ENCODE measurements at places on chromosomes 4 and X.

DNA sequence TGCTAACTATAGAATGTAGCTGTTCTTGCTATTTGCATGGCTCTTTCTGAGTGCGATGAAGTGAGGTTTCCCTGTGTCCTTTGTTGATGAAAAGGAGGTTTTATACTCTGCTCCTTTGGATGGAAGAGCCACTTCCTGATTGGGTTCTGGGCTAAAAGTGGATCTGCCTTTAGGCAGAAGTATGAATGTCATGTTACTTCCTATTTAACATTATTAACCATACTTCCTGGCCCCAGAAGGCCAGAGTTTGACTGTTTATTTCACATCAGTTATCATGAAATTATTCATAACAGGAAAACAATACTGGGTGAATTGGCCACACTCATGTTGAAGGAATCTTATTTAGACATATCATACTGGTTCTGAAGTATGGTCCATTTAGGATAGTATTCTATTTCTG is 386.2 kb downstream of the PCDH7 start:
- no peak for DNase-seq

DNA sequence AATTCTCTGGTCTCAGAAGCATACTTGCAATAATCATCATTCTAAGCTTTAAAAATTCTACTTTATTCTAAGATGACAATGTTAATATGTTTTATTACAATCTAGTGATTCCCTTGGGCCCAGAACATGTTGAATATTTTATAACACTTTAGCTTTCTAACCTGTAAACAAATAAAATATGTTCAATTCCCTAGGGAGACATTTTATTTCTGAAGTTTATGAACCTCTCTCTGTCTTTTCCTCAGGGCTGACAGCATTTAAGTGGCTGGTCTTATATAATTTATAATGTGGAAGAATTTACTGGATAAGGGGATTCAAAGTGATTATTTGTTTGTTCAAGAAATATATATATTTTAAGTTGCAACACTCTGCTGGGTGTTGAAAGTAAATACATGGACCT is 55.3 kb upstream of the NPFFR2 start:
- DNase-seq, result no peak

DNA sequence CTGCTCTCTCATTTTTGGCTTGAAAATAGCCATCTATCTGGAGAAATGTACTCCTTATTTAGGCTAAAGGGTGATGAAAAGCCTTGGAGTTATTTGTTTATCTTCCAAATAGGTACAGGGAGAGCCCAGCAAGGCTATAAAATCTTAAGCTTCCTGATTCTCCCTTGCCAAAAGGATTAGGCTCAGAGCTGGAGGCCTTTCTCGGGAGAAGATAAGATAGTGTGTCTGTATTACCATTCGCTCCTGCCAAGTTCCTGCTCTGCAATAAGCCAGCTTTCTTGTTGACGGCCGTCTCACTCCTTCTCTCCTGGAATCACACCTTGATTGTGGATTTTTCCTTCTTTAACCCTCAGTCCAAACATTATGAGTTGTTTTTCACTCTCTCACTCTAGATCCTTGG is 171.8 kb upstream of the TTC29 start:
- no peak for DNase-seq

DNA sequence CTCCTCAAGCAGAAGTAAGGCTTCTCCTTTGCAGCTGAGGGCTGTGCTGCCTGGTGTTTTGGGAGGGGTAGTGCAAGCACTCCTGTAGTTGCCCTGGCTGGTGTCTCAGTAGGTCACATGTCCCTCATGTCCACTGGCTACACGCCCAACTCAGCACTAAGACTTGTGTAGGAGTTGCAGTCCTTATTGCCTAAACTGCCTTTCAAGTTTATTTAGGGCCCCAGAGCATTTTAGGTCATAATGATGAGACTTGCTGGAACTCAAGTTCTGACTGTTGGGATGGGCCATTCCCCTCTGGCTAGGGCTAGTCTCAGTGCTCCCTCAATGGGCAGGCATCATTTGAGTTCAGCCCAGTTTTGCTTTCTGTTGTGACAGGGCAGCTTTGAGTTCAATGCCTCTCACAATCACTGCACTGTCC is 44.1 kb downstream of the PPM1K start:
- no peak for DNase-seq

GRCh38 chrX:40653535-40653934 is 6.2 kb upstream of the CXorf38 start:
- DNase-seq, result no peak

DNA sequence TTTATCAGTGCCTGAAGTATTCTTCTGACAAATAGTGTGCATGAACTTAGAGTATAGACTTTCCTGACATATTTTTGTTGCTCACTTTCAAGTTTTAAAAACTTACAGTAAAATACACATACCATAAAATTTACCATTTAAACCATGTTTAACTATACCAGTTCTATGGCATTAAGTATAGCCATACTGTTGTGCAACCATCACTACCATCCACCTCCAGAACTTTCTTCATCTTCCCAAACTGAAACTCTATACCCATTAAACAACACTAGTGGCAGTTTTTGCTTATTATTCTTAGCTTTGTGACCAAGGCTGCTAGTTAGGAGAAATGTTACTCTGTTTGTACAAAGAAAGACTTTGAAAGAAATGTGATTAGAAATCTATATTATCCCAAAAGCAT is 25.8 kb downstream of the ATP7A start:
- no peak for DNase-seq

DNA sequence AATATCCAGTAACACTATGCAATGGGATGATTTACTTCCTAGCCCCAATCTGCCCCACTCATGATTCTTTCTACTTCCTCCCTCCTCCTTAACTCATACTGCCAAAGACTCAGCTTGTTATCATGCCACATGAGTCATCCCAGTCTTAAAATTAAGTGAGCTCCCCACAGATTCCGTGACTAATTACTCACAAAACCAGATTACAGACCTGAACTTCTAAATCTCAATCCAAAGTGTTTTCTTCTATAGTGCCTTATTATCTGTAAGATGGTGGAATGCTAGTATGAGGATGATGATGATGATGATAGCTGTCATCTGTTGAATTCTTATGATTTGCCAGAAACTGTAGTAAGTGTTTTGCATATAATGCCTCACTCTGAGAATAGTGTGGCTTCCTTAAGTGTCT is 27.7 kb upstream of the GPC3 start:
- DNase-seq, result no peak

GRCh38 chr4:154158361-154159155 is 333.0 kb downstream of the DCHS2 start:
- DNase-seq, result no peak

- DNase-seq, result no peak
Measured at GRCh38 chr4:3858046-3858730, 92.0 kb downstream of the ADRA2C start.

GRCh38 chr4:169976951-169977350 is 49.2 kb downstream of the MFAP3L start:
- DNase-seq, result no peak

GRCh38 chrX:136863826-136864225 is 16.7 kb downstream of the RBMX start:
- no peak for DNase-seq

GRCh38 chrX:100600758-100601157 is 16.0 kb downstream of the TNMD start:
- DNase-seq, result no peak

DNA sequence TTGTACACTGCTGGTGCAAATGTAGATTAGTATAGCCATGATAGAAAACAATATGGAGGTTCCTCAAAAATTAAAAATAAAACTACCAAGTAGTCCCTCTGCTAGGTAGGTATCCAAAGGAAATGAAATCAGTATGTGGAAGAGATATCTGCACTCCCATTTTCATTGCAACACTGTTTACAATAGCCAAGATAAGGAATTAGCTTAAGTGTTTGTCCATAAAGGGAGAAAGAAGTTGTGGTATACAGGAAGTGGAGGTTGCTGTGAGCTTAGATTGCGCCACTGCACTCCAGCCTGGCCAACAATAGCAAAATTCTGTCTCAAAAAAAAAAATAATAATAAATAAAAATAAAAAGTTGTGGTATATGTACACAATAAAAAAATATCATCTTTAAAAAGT is 325.0 kb upstream of the EMCN start:
- DNase-seq, result no peak

GRCh38 chr4:184850431-184851199 is 24.8 kb upstream of the ACSL1 start:
- DNase-seq, result no peak

DNA sequence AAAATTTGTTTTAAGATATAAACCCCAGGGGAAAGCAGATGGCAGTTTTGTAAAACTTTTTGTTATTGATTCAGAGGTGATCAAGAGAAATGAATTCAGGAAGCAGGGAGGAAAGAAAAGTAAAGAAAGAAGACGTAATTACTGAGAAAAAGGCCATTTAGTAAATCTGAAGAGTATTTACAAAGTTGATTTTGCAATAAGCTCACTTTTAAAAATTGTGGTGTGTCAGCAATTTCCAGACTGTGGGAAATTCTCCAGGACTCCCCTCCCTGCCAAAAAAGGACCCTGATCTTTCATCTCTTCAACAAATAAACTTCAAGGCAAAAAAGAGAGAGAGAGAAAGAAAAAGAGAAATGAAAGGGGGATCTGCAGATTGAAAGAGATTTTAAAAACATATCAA is 36.6 kb downstream of the PCYT1B start:
- no peak for DNase-seq

- no peak for DNase-seq
Measured at GRCh38 chr4:152382057-152382785, 153.7 kb downstream of the FBXW7 start.

GRCh38 chr4:47744253-47744652 is 93.6 kb downstream of the CORIN start:
- no peak for DNase-seq

GRCh38 chr4:44493924-44494323 is 45.3 kb upstream of the KCTD8 start:
- DNase-seq, result no peak

DNA sequence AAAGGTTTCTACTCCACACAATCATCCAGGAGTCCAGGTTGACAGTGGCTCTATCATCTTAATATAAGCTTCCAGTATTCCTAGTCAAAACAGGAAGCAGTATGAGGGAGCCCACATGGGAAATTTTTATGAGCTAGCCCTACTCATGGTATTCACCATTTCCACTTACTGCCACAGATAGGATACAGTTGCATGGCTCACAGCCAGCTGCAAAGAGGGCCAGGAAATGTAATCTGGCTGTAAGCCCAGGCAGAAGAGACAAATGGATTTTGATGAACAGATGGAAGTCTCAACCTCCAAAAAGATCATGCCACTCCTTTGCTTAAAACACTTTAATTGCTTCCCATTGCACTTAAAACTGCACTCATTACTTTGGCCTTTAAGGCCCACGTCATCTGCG is 150.6 kb downstream of the ADAMTS3 start:
- no peak for DNase-seq

GRCh38 chr4:60656171-60656570 is 544.0 kb upstream of the ADGRL3 start:
- no peak for DNase-seq

DNA sequence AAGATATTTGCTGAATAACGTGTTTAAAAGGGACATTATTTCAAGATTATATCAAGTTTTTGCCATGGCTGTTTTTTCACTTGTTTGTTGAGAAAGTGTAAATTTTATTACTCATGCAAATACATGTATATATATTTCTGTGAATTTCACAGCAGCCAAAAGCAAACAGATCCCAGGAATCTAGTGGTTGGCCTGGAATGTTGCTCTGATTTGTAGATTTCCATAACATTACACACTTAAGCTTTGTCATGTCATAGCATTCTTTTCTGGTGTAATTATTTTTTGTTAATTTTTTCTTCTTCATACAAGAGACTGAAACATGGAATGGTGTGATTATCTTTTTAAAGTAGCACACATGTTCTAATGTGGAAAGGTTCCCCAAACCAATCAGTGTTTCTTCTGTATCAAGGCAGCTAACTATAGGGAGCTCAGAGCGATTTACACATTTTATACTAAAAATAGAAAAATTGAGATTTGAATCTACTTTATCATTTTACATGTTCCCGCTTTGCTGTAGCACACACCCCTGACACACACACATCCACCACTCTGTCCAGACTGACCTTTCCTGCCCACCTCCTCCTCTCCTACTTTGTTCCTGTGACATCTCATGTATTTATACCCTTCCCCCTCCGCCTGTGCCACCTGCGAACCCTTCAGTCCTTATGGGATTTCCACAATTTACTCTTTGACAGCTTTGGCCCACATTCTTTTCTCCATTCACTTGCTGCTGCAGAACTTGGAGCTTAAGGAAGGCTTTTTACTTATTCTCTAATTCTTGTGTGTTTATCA is 20.3 kb downstream of the RUFY3 start:
- DNase-seq, result no peak

GRCh38 chr4:16672421-16672820 is 226.0 kb downstream of the LDB2 start:
- no peak for DNase-seq

DNA sequence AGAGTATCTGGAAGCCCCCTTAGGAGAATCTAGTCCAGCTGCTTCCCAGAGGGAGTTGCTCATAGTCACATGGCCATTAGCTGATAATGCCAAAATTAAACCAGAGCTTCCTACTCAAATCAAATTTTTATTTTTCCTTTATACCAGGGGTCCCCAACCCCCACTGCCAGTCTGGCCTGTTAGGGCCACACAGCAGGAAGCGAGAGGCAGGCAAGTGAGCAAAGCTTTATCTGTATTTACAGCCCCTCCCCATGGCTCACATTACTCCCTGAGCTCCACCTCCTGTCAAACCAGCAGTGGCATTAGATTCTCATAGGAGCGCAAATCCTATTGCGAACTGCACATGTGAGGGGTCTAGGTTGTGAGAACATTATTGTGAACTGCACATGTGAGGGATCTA is 19.2 kb upstream of the TNIP3 start:
- DNase-seq, result no peak

- no peak for DNase-seq
Measured at GRCh38 chr4:19285146-19285545, 966.6 kb upstream of the SLIT2 start.
